ENCODE measurements at places on chromosomes 3 and 15. TPM values are rescaled to one million over a fixed set of nuclear protein-coding genes. Genes with fewer than 3 reads are reported as not detected.

Gene CERS3
- not detected for polyA plus RNA-seq

- no peak for DNase-seq
Observed at GRCh38 chr15:61327019-61327631, 98.0 kb upstream of the RORA start.

Gene ISLR2
- 0.03 TPM for polyA plus RNA-seq

DNA sequence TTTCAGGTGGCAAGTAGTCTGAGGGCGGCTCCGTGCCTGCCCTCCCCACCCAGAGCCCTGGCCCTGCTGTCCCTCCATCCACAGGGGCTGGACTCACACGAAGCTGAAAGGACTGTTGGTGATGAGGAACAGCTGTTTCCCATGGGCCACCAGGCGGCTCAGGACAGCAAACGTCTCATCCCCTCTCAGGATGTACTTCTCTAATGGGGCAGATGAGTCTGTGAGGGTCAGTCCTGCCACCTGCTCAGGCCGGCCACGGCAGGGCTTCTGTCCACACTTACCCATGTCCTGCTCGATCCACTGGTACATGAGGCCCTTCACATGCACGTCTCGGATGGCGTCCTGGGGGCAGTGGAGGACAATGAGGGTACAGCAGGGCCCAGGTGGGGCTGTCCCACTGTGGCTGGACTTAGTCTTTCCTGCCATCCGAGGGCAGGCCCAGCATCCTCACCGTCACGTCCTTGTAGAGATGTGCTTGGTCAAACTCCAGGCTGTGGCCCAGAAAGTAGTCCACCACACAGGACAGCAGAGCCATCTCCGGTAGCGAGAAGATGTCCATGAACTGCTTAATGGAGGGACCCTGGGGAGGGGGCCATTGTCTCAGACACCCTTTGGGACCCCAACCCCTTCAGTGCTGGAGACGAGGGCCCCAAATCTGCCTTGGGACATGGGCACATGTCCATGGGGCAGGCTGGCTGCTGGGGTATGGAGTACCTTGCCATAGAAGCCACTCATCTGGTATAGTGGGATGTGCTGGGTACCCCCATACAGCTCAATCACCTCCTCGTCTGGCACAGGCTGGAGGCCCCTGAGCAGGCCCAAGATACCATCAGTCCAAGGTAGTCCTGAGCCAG lies 5.7 kb downstream of the NT5DC2 start:
- no peak for DNase-seq

GRCh38 chr3:103976931-103977339 lies 1389.8 kb upstream of the ALCAM start:
- no peak for DNase-seq

Gene CHDH
- 31.6 TPM for polyA plus RNA-seq
